Camera-type eye (tissue), 1 donor: ENCODE measurements at places on chromosomes 7 and 10. TPM values are rescaled to one million over a fixed set of nuclear protein-coding genes. Genes with fewer than 3 reads are reported as not detected.

C10orf95 gene
- 0.93 TPM for total RNA-seq

CALML5 gene
- total RNA-seq = 3.3 TPM

CRYGN gene
- not detected for total RNA-seq

HTR5A gene
- 0.22 TPM for total RNA-seq

ASAH2 gene
- 1.5 TPM for total RNA-seq

OR9A4 gene
- total RNA-seq = 0.71 TPM
